Cortex of kidney (tissue), 1 donor: ENCODE measurements at places on chromosomes 6 and 20.

- no peak for DNase-seq
Measured at GRCh38 chr6:112651239-112651638, 304.1 kb downstream of the RFPL4B start.

- no peak for DNase-seq
Measured at GRCh38 chr6:15342114-15342513, 96.2 kb downstream of the JARID2 start.

DNA sequence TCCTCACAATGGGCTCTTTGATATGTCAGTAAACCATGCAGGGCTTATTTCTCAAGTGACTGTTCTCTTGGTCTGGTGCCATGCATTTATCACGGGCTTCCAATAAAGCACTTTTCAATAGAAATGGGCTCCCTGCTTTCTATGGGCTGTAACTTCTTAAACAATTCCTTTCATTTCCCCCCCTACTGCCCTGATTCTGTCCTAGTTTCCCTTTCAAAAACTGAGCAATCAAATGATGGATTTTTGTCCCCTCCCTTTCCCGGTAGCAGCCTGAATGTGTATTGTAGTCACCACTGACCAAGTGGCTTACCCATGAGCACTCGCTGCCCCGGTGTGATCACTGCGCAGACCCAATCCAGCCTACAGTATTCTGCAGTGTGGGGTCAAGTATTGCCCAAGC is 13.9 kb downstream of the RPS10 start:
- DNase-seq: no peak

DNA sequence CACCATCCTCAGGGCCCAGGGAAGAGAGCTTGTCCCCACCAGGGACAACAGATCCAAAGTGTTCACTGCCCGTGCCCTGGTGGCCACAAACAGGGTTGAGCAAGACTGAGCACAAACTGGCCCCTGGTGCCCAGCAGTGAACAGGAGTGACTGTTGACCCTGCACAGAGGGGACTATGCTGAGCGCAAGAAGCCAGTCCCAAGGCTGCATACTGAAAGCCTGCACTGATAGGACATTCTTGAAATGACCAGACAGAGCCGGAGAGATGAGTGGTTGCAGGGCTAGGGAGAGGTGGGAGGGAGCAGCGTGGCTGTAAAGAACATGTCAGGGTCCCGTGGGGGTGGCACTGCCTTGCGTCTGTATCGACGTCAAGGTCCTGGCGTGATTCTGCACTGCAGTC is 2.9 kb upstream of the FNDC11 start:
- DNase-seq: no peak

- DNase-seq: no peak
Measured at GRCh38 chr6:12545619-12546409, 170.8 kb upstream of the PHACTR1 start.

DNA sequence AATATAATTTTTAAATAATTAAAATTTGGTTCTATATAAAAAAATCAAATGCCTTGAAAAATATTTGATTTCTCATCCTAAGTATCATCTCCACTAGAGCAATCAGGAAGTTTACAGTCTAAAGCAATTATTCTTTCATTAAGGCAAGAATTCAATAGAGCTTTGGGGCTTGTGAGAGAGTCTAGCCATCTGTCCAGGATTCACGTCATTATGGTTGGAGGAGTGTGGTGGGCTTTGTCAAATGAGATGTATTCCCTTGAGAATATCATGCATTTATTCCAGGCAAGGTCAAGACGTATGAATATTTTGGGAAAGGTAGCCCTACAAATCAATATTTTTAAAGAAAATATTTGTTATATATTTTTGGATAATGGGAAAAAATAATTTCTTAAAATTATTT is 132.4 kb downstream of the ELOVL4 start:
- no peak for DNase-seq

- DNase-seq: no peak
Measured at GRCh38 chr6:28747631-28748157, 176.1 kb downstream of the TRIM27 start.
